Thoracic aorta (tissue), 2 donors: ENCODE measurements at places on chromosomes 16 and 17.

- no peak for DNase-seq
These were observed 61.4 kb upstream of the IRX3 start for GRCh38 chr16:54347961-54348360.

DNA sequence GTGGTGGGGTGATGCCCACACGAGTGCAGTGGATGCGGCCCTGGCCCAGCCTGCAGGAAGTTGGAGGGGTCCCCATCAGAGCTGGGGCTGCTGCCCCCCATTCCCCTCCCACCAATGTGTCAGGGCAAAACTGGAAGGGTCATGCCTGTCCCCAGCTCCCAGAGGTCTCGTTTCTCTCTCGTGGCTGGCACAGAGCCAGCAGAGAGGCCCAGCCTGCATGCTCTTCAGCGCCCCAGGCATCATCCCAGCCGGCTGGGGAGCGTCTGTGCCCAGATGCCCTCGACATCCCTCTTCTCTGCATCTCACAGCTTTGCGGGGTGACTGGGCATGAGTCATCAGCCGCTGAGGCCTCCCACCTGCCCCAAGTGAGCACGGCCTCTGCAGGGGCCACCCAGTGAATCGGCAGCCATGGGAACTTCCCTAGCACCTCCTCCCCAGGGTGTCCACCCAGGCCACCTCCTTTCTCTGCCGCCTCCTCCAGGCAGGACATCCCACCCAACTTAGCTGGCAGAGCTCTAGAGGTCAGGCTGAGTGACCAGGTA, 9.8 kb upstream of the CSNK1D start:
- DNase-seq: no peak

GRCh38 chr17:55722742-55723487, at the start of gene TMEM100:
Gene TMEM100, minus strand, starts transcription at chr17:55722864. Its CDS starts 1,794 bp downstream, at chr17:55721070.
- DNase-seq: no peak

- DNase-seq: no peak
These were observed 1.0 kb downstream of the WSB1 start for GRCh38 chr17:27294689-27295630.

GRCh38 chr16:27762441-27762840, 212.5 kb downstream of the KATNIP start:
- no peak for DNase-seq

- DNase-seq: no peak
These were observed 3.5 kb downstream of the CHMP6 start for GRCh38 chr17:80995131-80995530.

- no peak for DNase-seq
These were observed 1.6 kb downstream of the GALNS start for GRCh38 chr16:88855176-88855575.

DNA sequence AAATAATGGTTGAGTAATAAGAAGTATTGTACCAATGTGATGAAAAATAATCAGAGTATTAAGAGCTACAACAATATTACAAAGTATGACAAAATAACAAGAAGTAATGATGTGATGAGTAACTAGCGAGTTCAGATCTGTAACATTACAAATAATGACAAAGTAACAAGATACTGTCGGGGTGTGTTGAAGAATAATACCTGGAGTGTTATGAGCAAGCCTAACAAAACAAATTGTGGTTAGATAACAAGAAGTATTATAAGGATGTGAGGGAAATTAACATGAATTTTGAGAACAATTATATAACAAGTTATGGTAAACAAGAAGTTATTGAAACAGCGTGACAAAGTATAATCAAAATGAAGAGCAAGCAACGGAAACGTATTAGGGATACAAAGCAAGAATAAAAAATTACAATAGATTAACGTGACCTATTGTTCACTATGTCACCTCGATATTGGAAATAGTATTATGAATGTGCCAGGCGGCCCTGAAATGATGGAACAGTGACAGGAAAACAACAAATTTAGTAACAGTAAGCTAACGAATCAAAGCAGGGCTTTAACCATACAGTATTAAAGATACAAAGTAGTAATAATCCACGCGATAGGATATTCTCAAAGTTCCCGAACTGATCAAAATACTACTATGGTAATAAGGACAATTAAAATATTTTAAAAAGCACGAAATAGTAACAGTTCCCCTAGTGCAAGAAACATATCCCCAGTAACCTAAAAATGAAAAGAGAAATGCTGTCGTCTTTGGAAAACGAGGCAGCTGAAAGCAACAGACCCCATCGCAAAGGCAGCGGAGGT, 1.6 kb downstream of the TBX4 start:
- no peak for DNase-seq

DNA sequence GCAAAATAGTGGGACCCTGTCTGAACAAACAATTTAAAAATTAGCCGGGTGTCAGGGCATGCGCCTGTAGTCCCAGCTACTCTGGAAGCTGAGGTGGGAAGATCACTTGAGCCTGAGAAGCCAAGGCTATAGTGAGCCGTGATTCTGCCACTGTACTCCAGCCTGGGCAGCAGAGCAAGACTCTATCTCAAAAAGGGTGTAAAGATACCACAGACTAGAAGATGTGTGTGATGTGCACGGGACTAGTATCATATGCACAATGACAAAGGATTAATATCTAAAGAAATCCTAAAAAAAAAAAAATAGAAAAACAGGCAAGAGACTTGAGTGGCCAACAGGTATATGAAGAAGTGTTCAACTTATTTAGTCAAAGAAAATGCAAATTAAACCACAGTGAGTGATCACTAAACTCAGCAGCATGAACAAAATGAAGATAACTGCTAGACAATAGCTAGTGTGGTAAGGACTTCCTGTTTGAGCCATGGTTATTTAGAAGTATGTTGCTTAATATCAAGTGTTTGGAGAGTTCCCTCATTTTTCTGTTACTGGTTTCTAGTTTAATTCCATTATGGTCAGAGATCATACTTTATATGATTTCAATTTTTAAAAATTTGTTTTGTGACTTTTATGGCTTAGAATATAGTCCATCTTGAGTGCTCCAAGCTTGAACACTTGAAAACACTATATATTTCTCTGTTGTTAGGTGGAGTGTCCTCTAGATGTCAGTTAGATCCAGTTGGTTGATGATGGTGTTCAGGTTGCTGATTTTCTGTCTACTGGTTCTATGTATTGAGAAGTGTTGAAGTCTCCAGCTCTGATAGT, 14.7 kb upstream of the SLX4 start:
- DNase-seq: no peak

GRCh38 chr17:57957120-57957850, 2.1 kb upstream of the CUEDC1 start:
- no peak for DNase-seq

- DNase-seq: no peak
These were observed 189.7 kb downstream of the IRX5 start for GRCh38 chr16:55120408-55120807.

DNA sequence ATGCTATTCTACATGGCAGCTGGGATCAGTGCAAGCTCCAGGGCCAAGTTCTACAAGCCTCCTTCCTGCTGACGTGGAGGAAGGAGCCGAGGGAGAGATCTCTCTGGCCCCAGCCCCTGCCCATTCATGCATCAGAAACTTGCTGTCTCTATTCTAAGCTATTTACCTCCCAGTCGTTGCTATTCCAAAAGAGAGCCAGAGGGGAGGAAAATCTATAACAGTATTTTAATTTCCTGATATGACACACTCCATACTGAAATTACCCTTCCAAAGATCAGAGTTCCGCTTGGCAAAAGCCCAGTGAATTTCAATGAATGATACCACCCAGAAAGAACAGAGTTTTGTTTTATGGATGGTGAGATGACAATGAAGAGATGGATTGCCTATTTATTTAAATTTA, 133.4 kb downstream of the GRIN2A start:
- no peak for DNase-seq

DNA sequence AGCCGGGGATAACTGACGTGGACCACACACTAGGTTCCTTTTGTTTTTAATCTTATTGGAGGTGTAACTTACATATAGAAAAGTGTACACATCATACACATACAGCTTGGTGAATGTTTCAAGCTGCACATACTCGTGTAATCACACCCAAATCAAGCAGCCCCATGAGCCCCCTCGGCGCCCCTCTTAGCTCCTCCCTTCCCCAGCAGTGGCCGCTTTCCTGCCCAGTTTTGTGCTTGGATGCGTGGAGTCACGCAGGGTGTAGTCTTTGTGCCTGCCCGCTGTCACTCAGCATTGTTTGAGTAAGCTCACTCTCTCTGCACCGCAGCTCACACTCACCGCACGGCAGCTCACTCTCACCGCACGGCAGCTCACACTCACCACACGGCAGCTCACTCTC, 151.7 kb upstream of the CHMP6 start:
- DNase-seq: no peak

- no peak for DNase-seq
These were observed 45.1 kb downstream of the FZD2 start for GRCh38 chr17:44602390-44602789.

- DNase-seq: no peak
These were observed 37.7 kb downstream of the DNAH2 start for GRCh38 chr17:7755095-7755890.

DNA sequence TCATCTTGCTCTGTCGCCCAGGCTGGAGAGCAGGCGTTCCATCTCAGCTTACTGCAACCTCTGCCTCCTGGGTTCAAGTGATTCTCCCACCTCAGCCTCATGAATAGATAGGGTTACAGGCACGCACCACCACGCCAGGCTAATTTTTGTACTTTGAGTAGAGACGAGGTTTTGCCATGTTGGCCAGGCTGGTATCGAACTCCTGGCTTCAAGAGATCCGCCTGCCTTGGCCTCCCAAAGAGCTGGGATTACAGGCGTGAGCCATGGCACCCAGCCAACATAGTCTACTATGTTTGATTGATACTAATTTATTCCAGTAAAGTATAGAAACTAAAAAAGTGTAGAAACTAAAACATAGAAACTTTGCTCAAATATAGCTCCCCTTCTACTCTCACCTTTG, 94.9 kb downstream of the CA4 start:
- no peak for DNase-seq
